ENCODE measurements at places on chromosomes 16 and 17.
A peak's percentile ranks its signal among the peaks of the same experiment; 100 is the strongest.

- DNase-seq, result no peak
These were observed 159.8 kb downstream of the RPTOR start for GRCh38 chr17:80704381-80704819.

GRCh38 chr16:4093495-4094126, 22.6 kb downstream of the ADCY9 start:
- DNase-seq, result no peak

DNA sequence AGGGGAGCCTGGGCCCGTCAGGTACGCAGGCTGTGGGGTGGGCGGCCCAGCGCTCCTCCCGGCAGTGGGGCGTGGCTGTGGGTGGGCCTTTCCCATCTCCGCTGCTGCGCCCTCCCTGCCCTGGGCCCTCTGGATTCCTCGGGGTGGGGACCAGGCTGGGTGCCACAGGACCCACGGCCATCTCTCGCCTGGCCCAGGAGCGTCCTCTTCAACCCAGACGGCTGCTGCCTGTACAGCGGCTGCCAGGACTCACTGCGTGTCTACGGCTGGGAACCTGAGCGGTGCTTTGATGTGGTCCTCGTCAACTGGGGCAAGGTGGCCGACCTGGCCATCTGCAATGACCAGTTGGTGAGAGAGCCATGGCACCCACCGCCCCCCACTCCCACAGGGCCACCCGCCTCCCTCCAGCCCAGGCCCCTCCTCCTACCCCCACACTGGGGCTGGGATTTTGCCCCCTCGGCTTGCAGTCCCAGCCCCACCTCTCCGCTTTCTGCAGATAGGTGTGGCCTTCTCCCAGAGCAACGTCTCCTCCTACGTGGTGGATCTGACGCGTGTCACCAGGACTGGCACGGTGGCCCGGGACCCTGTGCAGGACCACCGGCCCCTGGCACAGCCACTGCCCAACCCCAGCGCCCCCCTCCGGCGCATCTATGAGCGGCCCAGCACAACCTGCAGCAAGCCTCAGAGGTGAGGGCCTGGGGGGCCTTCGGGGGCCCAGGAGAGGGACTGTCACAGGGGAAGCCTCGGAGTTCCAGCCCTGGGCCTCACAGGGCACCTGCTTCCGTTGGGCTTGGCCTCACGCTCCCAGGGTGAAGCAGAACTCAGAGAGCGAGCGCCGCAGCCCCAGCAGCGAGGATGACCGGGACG, 17.2 kb downstream of the KATNB1 start:
- DNase-seq, result no peak

GRCh38 chr17:17739388-17740066, 58.3 kb downstream of the RAI1 start:
- DNase-seq, result no peak

DNA sequence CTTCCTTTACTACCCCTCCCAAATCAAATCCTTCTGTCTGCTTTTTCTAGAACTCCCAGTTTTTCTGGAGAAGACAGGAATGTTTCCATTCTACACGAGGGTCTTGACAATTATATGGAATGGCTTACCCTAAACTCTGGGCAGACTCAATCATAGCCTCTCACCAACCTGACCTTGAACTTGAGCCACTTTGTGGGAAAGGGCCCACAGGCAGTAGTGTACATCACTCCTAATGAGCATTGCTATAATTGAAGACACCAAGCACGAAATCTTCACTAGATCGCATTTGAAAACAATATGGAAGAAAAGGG, 1.6 kb upstream of the HOXB13 start:
- no peak for DNase-seq

DNA sequence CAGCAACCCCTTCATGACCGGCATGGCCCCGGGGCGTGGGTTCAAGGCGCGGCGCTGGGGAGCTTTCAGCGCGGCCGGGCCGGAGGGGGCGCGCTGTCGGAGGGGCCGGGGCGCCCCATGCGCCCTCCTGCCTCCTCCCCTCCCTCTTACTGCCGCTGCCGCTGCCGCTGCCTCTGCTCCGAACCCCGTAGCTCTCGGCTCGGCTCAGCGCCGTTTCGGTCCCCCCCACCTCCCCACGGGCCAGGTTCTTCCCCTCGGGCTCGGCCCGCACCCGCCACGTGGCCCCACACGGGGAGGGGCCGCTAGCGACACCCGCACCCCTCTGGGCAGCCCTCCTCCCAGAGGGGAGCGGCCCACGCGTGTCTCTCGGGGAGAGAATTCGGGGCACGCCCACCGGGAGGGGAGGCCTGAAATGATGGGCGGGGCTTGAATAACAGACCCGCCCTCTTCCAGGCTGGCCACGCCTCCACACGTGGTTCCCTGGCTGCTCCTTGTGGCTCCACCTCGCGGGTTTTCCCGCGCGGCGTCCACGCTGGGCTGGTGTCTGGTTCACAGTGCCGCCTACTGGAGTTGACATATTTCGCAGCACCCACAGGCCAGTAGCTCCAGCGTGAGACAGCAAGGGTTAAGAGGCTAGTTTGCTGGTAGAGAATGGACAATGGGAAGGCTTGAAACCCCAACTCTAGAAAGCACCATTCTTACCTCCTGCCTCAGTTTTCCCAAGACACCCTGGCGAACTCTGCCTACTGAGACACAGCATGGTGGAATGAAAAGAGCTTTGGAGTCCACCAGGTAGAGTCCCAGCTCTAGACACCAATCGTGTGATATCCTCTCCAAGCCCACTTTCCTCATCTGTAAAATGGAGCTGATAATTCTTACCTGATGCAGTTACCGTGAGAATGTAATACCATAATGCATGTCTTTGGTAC, at the start of gene KCNH4:
Gene KCNH4, minus strand, starts transcription at position 221 of the 929 bp plus-strand sequence. Its CDS starts 197 bp downstream, at position 24.
- DNase-seq, result peak; percentile 21

DNA sequence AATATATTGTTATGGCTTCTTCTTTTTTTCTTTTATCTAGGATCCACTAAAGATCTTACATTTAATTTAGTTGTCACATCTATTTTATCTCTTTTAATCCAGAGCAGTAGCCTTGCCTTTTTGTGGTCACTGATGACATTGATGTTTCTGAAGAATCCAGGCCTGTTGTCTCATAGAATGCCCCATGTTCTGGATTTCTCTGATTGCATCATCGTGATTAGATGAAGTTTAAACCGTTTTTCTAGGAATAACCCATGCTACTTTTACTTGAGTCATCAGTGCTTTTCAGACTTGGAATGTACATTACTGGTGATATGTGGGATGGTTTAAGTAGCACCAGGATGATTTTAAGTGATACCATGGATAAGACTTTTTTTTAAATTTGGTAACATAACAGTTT, 106.4 kb upstream of the CES5A start:
- DNase-seq, result no peak

DNA sequence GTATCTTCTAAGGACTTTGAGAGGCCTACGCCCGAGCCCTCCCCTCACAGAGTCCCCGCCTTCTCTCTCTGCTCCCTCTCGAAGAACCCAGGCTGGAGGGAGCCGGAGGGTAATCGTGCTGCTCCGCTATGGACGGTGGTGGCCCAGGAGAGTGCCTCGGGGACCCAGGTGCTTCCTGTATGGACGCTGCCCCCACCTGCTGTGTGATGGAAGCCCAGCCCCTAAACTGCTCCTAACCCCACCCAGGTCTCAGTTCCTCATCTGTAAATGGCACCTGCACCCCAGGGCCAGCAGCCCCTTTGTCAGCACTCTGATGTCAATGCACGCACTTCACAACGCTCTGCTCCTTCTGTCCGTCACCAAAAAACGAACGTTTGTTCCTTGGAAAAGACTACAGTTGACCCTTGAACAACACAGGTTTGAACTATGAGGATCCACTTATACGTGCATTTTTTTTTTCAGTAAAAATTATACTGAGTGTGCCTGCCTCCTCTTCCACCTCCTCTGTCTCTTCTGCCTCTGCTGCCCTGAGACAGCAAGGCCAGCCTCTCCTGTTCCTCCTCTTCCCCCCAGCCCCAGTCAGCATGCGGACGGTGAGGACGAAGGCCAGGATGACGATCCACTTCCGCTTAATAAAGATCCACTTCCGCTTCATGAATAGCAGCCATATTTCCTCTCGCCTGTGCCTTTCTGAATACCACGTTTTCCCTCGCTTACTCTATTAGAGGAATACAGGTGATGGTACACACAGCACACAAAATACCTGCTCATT, 118.3 kb downstream of the BANP start:
- no peak for DNase-seq

- DNase-seq, result no peak
These were observed 47.1 kb downstream of the PRMT7 start for GRCh38 chr16:68357923-68358322.

GRCh38 chr17:40490289-40490853, 11.1 kb downstream of the TNS4 start:
- no peak for DNase-seq

DNA sequence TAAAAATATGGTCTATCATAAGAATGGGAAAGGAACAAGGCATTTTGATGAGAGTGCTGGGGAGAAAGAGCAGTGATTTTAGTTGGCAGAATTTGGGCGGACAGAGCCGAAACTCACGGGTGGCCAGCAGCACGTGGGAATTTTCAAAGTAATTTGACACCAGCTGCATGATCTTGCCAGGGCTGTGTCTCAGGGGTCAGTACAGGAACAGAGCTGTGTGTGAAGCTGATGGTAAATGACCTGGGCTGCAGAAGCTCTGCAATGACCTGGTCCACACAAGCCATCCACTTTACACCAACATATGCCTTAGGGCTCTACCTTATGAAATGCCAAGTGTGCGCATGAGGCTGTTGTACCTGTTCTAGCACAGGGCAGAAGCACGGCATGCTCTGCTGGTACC, 112.0 kb downstream of the ZFHX3 start:
- no peak for DNase-seq

- DNase-seq, result peak; percentile 49
These were observed 54.0 kb downstream of the MRM3 start for GRCh38 chr17:836151-836550.

DNA sequence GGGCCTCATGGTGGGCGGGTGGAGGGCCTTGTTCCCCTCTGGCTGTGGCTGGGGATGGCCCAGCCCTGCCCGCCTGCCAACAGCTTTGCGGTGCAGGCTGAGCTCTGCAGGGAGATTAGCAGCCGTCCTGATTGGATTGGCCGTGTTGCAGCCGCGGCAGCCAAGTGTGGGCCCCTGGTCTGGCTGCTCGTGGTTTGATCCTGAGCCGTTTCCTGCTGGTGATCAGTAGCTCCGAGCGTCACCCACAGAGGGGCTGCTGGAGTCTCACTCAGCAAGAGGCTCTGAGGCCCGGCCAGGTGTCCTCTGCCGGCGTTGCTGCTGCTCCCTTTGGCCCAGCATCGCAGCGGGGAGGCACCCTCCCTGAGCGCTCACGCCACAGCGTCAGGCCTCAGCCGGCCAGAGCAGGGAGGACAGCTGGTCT, 32.5 kb downstream of the BAIAP2 start:
- DNase-seq, result peak; percentile 28

GRCh38 chr16:12524658-12525057, 279.0 kb downstream of the CPPED1 start:
- no peak for DNase-seq

GRCh38 chr17:49252148-49252695, 21.6 kb upstream of the PHOSPHO1 start:
- no peak for DNase-seq

DNA sequence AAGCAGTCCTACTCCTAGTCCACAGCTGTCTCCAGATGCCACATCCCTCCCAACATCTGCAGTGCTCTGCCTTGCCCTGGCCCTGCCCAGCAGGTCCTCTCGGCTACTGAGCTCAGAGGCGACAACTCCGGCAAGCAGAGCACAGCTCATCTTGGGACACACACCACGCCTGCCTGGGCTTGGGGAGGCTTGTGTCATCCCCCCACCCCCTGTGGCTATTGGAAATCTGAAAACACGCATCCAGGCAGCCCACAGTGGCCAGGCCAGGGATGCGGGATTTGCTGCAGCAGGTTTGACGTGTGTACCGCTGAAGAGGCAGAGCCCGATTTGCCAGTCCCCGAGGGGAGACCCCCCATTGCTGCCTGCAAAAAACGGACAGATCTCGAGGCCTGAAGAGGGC, 25.4 kb downstream of the MXRA7 start:
- DNase-seq, result no peak
